CD4-positive, alpha-beta T cell treated with Interleukin-17A for 4 hours (primary cell): ENCODE measurements at places on chromosomes 7 and 10.

DNA sequence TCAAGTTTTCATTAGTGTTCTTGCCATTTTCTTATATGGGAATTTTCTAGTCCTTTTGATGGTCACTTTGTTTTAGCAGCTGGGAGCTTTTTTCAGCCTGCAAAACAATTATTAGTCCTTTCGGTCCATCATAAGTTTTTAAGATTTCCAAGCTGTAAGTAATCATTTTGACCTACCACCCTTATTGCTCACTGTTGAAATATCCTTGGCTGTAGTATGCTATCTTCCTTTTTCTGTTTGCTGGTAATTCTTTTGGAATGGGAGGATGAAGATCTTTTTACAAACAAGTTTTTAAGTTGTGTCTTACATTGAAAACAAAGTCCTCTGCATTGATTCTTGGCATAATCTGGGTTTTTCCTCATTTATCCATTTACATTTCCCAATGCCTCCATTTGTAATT lies 24.0 kb downstream of the BZW2 start:
- DNase-seq, result no peak

- no peak for DNase-seq
Measured at GRCh38 chr10:125631806-125632205, 51.2 kb downstream of the TEX36 start.

- DNase-seq, result no peak
Measured at GRCh38 chr10:42744134-42744701, 38.4 kb upstream of the BMS1 start.

GRCh38 chr10:75165684-75166622 lies 44.6 kb upstream of the VDAC2 start:
- DNase-seq, result peak; percentile 21

GRCh38 chr7:120860156-120860555 lies 2.2 kb upstream of the TSPAN12 start:
- DNase-seq, result no peak

GRCh38 chr10:103659674-103660363 lies 166.3 kb downstream of the NEURL1 start:
- DNase-seq, result peak; percentile 63

GRCh38 chr7:2512713-2513112 lies 6.9 kb upstream of the LFNG start:
- DNase-seq, result no peak

DNA sequence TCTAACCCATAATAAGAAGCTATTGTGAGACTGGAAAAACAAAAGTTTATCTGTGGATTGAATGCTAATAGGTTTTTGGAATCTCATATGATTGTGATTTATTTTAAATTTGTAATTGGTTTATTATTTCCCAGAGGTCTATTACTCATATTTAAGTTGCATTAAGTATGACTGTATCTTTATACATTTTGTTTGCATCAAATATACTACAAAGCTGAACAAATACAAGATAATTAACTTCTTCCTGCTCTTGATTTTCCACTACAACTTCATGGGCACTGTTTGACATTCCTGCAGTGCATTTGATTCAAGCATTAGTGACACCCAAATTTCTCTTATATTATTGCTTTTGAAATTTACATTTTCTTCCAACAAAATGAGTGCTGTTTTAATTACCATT lies 303.8 kb upstream of the LRRTM3 start:
- DNase-seq, result no peak

- DNase-seq, result no peak
Measured at GRCh38 chr10:44293842-44294241, 91.1 kb downstream of the CXCL12 start.

DNA sequence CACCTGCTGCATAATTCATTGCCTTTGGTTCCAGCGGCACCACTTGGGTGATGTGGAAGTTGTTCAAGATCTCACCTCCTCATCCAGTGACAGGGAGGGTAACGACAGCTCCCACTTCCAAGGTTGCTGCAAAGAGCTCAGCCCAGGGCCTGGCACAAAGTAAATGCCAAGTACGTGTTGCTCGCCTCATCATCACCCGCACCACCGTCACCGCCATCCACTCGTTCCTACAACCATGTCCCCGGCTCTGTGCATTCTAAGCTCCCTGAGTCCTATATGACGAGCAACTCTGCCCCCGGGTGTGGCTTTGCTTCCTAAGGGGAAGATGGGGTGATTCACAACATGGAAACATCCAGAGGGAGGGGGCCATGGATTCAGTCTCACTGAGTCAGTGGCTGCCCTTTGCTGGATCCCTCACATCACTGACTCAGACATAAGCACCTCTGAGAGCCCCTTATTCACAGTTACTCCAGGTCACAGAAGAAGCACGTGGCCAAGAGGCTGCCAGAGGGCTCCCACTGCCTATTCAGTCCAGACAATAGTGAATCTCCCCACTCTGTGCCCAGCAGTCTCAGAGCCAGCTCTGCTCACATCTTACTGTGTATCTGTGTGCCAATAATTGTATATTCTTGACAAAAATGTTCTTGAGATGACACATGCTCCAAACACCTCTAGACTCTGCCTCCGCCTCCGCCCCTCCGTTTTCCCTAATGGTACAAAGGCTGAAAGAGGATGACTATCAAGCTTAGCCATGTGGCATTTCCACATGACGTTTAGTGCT lies 159.1 kb downstream of the GFRA1 start:
- no peak for DNase-seq

- no peak for DNase-seq
Measured at GRCh38 chr10:120477743-120478141, 20.7 kb downstream of the PLPP4 start.

GRCh38 chr7:54596747-54597146 lies 54.6 kb downstream of the VSTM2A start:
- no peak for DNase-seq

DNA sequence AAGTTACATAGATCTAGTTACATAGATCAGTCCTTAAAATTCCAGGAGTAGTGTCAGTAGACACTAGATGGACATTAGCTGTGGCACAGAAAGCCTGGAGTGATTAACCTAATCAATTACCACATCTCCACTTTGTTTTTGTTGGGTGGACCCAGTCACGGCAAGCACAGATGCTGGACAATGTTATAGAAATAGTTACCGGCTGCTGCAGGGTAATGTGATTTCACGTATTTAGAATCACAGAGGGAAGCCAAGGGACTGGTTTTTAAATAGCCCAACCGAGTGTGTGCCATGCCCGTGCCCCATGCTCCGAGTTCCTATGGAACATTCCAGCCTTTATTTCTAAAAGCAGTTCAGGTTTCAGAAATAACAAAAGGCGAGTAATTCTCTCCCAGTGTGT lies 2.8 kb downstream of the LGI1 start:
- no peak for DNase-seq

- no peak for DNase-seq
Measured at GRCh38 chr7:152565731-152566130, 110.2 kb downstream of the XRCC2 start.

DNA sequence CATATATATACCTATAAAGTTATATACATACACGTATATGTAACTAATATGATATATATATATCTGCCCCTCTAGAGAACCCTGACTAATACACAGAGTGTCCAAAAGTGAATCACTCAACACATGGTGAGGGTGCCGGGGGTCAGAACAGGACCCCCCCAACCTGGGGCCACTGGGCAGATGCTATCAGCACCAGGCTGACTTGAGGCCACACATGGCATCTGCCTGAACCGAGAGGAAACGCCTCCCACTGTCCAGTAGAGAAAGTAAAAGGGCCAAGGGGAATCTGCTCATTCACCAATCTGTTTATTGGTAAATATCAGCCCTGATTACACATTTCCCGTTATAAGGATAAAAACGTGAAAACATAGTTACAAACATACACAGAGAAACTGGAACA lies 218.3 kb downstream of the PTPRN2 start:
- no peak for DNase-seq

DNA sequence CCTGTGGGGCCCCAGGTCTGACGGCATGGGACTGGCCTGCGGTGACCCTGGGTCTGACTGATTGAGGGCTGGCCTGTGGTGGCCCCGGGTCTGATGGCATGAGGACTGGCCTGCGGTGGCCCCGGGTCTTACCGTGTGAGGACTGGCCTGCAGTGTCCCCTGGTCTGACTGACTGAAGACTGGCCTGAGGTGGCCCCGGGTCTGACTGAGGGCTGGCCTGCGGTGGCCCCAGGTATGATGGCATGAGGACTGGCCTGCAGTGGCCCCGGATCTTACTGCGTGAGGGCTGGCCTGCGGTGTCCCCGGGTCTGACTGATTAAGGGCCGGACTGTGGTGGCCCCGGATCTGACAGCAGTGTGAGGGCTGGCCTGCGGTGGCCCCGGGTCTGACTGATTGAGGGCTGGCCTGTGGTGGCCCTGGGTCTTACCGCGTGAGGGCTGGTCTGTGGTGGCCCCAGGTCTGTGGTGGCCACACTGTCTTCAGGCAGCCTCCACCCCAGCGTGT lies 10.9 kb downstream of the JAKMIP3 start:
- no peak for DNase-seq

GRCh38 chr7:48837266-48837665 lies 87.1 kb upstream of the CDC14C start:
- no peak for DNase-seq

DNA sequence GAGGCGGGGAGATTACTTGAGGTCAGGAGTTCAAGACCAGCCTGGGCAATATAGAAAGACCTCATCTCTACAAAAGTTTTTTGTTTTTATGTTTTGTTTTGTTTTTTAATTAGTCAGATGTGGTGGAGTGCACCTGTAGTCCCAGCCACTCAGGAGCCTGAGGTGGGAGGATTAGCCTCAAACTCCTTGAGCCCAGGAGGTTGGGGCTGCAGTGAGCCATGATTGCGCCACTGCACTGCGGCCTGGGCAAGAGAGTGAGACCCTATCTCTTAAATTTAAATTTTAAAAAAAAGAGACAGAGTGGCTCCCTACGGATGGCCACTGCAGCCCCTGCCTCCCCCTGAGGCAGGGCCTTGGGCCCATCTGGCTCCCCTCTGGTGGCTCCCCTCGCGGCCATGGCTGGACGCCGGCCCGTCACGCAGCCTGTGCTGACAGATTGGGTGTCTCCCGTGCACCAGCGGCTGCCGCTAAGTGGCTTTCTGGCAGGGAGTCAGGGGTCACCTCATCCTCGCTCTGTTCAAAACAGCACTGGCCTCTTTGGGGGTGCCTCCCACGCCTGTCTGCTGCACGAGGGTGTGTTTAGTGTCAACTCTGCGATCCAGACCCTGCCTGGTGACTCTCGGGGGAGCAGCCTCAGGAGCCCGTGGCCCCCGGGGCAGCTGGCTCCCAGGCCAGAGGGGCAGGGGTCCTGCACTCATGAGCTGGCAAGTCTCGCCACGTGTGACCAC lies 44.4 kb upstream of the ELN start:
- DNase-seq, result no peak

DNA sequence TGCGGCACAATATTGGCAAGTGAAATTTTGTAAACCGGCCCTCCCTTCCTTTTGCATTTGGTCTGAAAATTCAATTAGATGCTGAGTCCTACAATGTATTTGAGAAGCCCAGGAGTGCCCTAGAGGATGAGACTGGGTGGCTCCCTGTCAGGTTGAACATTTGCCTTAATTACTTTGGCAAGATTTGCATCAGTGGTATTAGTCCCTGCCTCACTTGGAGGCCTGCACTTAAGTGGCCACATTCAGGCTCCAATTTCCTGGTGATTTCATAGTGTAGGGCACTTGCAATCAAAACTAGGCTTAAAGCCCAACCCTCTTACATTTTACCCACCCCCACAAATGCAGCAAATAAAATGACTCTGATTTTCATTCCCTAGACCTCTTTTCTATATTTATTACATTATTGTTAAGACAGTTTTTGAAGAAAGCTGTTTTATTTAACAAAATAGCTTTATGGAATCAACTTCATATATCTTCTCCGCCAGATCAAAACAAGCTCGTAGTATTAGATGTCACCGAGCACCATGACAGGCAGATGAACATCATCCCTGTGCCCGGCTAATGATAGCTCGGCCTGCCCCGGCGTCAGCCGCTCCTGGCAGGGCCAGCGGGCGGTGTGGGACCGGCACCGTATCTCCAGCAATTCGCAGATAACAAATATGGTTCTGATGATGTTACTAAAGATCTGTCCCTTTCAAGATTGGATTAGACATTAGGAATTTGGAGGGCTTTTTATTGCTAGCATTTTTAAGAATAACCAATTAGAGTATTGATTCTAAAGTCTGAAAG lies 73.6 kb downstream of the EGFR start:
- DNase-seq, result no peak

DNA sequence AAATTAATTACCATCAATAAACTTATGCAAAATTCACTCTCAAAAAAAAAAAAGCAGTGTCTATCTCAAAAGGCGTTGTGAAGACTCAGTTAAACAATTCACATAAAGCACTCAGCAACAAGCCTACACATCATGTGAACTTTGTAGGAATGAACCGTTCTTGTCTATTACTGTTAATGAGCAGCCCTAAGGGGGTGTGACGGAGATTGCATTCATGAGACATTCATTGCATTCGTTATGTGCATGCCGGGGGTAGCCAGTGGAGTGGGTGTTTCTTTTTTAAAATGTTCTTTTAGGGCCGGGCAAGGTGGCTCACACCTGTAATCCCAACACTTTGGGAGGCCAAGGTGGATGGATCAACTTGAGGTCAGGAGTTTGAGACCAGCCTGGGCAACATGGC lies 193.0 kb downstream of the PRPF18 start:
- no peak for DNase-seq

- DNase-seq, result no peak
Measured at GRCh38 chr10:74011017-74011416, 13.1 kb downstream of the VCL start.

DNA sequence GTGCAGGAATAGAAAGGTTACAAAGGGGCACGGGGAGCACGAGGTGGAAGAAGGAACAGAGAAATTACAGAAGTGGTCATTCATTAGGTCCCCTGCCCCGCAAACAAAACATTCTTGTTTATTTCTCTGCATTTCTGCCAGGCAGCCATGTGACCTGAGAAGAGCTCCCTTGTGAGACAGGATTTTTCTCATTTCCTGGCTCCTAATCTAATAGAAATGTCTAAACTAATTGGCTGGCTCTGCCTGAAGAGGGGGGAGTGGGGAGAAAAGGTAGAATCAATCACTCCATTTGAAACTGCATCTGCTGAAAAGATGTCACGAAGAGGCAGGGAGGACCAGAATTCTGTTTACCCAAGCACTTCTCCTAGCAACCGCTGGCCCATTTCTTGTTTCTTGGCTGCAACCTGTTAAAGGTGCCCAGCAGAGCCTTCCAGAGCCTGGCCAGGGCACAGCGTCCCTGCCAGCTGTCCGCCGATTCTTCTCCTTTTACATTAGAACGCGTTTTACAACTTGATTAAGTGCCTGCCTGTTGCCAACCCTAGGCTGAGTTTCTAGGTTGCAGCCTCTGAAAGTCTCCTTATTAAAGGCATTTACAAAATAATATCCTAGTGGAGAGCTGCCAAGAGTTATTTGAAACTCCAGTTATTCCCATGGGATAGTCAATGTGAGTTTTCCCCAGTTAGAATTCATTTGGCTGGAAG lies 1227.6 kb downstream of the TYW1 start:
- DNase-seq, result no peak

- DNase-seq, result peak; percentile 57
Measured at GRCh38 chr7:149870701-149871483, 2.9 kb upstream of the ATP6V0E2 start.

- no peak for DNase-seq
Measured at GRCh38 chr10:59085054-59085453, 91.4 kb upstream of the PHYHIPL start.

GRCh38 chr10:66405566-66405965 lies 520.3 kb upstream of the LRRTM3 start:
- no peak for DNase-seq

GRCh38 chr7:83072576-83073517 lies 89.8 kb downstream of the PCLO start:
- no peak for DNase-seq

- no peak for DNase-seq
Measured at GRCh38 chr10:25818751-25819150, 115.3 kb upstream of the MYO3A start.
